Inflammatory macrophage (primary cell): ENCODE measurements at places on chromosomes 1 and 21.

DNA sequence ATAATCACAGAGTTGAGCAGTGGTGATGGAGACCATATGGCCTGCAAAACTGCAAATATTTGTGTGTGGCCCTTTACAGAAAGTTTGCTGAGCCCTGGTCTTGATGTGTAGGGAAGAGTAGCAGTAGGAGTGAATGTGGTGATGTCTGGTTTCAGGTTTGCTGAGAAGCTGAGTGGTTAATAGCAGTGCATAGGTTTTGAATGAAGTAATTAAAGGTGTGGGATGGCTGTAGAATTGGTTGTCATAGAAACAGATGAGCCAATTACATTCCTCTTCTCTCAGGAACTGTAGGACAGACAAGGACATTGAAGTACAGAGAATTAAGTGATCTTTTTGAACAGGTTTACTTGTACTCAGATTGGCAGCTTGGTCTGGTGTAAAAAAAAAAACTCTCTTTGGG, 37.4 kb downstream of the PRDM2 start:
- DNase-seq, result no peak

DNA sequence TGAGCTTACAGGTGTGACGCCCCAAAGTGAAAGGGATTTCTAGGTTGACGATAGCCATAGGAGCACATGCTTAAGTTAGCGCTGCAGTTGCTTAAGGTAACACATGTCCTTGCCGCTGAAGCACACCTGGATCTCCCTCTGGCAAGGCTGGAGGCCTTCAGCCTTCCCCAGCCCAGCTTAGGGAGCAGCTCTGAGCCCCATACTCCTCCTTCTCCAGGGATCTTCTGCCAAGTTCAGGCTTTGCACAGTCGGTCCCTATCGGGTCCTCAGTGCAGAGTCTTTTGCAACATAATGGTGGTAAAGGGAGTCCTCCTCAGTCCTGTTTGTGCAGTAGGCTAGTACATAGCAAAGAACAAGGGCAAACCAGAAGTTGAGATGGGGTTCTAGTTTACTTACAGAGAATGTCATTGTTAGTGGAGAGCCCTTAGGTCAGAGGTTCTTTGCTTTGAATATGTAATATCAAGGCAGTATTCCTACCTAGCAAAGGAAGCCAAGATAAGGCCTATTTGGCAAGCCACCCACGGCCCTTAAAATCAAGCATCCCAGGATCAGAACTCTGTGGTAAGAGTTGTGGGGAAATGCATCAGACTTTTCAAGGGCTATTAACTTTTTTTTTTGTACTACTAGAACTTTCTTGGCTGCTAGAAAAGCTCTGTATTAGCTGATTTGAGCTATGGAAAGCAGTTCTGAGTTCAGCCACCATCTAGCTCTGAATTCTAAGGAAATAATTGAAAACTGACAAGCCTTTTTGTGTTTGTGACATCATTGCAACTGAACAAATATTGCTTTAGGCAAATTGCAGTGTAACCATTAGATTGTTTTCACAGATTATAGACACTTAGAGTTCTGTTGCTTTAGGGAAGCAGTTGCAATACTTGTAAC, 1.4 kb downstream of the EVA1C start:
- no peak for DNase-seq

- no peak for DNase-seq
Measured at GRCh38 chr1:185668013-185668412, 66.2 kb upstream of the HMCN1 start.

GRCh38 chr1:204426035-204426436, 14.4 kb upstream of the PPP1R15B start:
- DNase-seq, result peak; percentile 75

- no peak for DNase-seq
Measured at GRCh38 chr1:67705735-67706453, 20.9 kb downstream of the GADD45A start.

GRCh38 chr1:109793486-109794318, 30.0 kb upstream of the EPS8L3 start:
- DNase-seq, result peak; percentile 79

DNA sequence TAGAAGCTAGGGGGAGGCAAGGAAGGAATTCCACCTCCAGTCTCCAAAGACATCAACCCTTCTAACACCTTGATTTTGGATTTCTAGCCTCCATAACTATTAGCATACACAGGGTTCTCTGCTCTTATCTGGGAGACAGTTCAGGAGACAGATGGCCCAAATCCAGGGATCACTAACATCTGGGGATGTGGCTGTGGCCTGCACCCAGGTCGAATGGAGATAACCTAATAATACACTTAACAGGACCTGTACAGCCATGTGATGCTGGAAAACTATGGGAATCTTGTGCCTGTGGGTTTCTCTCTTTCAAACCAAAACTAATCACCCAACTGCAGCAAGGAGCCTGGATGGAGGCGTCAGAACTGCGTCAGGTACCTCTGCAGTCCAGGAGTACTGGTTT, 47.6 kb downstream of the KIAA0319L start:
- no peak for DNase-seq

DNA sequence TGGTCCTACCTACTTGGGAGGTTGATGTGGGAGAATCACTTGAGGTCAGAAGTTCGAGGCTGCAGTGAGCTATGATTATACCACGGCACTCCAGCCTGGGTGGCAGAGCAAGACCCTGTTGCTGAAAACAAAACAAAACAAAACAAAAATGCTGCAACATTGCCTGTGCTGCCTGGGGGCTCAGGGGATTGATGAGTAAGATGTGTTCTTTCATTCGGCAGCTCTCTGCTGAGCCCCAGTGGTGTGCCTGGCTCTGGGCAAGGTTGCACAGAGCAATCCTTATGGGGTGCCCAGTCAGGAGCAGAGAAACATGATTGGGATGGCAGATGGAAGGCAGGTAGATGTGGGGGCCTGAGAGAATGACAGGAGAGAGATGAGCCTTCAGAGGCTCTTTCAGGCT, 28.6 kb upstream of the KDM4A start:
- DNase-seq, result no peak

- DNase-seq, result peak; percentile 90
Measured at GRCh38 chr1:229130028-229130668, 140.8 kb upstream of the RAB4A start.

- DNase-seq, result no peak
Measured at GRCh38 chr1:47906009-47906432, 91.2 kb downstream of the TRABD2B start.

GRCh38 chr1:65175171-65176055, 27.4 kb downstream of the AK4 start:
- DNase-seq, result no peak

DNA sequence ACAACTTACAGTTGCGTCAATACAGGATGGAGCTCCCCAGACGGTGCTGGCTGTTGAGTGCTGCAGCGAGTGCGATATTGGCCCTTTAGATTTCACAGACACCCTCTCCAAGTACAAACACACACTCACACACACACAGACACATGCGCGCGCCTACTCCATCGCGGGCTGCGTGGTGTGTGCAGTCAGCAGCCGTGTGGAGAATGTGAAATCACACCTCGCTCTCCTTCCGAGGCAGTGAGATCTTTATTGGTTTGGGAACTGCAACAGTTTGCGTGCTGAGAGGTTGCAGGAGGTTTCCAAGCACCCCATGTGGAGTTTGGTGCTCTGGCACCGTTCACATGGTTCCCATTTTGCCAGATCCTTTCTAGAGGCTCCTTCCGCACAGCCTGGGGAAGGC, 372.2 kb downstream of the RRAGC start:
- no peak for DNase-seq

- no peak for DNase-seq
Measured at GRCh38 chr1:46171871-46172270, 3.0 kb upstream of the TSPAN1 start.

GRCh38 chr1:202316186-202316585, 25.6 kb downstream of the UBE2T start:
- no peak for DNase-seq

DNA sequence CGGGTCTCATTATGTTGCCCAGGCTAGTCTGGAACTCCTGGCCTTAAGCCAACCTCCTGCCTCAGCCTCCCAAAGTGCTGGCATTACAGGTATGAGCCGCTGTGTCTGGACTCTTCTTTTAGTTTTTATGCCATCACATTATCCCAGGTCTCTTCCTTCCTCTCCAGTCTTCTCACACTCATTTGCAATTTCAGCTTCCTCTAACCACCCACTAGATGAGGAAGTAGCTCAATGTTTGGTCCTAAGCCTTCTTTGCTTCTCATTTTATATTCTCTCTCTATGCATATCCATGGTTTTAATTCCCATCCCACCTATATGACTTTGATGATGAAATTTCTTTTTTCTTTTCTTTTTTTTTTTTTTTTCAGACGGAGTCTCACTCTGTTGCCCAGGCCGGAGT, 3.1 kb upstream of the ZBTB8A start:
- peak; percentile 67 for DNase-seq

DNA sequence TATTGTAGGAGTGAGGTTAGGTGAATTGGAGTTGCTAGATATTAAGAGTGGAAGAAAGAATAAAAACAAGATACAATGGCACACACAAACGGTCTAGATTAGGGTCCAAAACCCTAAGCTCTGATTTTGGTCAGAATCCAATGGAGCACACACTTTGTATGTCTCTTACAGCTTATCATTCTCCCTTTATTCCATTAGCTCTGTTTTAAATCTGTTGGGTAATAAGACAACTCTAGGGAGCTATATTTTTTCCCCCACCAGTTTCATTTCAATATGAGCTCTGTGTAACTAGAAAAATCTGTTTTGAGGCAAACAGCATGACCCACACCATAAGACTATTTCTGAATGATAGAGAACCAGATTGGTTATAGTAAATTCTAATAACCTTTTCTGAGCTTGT, 465.6 kb downstream of the ADGRL2 start:
- no peak for DNase-seq

DNA sequence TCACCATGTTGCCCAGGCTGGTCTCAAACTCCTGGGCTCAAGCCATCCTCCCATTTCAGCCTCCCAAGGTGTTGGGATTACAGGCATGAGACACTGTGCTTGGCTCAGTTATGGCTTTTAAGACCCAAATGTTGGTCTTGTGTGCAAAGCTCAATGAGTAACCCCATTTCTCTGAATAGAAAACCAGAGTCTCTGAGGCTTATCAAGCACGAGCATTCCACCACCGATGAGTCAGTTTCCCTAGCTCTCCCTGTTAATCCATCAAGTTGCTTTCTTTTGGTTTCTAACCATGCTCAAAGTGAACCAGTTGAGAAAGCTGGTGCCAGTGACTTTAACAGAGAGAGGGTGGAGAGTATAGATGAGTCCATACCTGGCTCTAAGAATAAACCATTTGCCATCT, 350.9 kb upstream of the ADGRL2 start:
- no peak for DNase-seq

- DNase-seq, result no peak
Measured at GRCh38 chr21:19011451-19011850, 607.9 kb upstream of the TMPRSS15 start.

DNA sequence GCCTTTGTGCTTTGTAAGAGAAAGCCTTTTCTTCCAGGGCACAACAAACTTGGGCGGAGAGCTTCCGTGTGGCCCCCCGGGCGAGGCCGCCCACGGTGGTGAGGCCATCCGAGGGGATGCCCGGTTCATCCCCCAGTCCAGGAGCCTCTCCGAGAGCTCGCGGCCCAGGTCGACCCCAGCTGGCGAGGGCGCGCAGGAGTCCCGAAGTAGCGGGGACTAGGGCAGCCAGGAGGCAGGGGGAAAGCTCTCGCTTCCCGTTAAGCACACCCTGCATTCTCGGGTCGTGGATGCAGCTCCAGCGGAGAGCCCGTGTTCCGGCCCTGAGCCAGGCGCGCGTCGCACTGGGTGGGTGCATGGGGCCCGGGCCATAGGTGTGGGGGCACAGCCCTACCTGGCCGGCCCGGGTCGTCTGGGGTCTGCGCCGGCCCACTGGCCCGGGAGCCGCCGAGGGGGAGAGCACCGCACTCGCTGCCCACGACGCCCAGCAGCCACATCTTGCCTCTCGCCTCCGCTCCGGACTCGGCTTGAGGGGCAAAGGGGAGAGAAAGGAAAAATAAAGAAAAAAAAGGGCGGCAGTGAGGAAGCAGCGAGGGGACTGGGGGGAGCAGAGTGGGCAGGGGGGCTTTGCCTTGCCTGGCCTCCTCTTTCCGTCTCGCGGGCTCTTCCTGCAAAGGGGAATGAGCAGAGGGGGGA, 1.8 kb downstream of the RNF220 start:
- DNase-seq, result peak; percentile 44

DNA sequence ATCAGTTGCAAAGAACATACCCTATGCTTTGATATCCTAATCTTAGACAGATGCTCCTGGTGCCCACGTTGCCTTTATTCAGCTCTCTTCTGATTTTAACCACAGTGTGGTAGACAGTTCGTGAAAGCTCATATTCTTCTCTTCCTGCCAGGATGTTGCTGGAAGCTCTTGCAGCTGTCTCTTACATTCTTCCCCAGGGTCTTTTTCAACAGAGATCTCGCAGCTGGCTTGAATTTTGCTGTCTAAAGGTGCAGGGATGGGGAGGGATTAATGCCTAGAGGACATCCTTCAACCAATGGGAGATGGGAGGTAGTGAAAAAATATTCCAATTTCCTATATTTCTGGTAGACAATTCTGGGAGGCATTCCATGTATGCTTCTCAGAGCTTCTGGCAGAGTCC, 150.0 kb upstream of the APP start:
- DNase-seq, result no peak

DNA sequence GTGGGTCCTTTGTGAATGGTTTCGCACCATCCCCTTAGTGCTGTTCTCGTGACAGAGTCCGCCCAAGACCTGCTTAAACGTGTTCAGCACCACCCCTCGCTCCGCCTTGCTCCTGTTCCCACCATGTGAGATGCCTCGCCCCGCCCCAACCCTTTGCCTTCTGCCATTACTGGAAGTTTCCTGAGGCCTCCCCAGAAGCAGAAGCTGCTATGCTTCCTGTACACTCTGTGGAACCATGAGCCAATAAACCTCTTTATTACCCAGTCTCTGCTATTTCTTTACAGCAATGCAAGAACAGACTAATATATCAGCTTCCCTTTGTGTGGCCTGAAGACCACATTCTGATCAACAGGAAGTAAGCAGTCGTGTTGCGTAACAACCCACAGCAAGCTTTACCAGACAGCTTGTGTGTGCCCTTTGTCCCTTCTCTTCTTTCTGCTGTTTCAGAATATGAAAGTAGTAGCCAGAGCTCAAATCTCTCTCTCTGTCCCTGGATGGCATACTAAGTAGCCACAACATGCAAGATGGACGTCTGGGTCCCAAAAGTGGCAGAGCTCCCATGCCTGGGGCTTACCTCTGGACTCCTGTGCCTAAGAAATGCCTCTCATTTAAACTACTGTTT, 14.1 kb downstream of the HENMT1 start:
- DNase-seq, result peak; percentile 98

- no peak for DNase-seq
Measured at GRCh38 chr1:236301080-236301957, 19.6 kb upstream of the ERO1B start.

- no peak for DNase-seq
Measured at GRCh38 chr1:185070051-185070450, 24.7 kb downstream of the RNF2 start.

GRCh38 chr1:66380452-66381212, 153.3 kb upstream of the SGIP1 start:
- DNase-seq, result peak; percentile 90
